ENCODE measurements at places on chromosomes 7 and 10. TPM values are rescaled to one million over a fixed set of nuclear protein-coding genes. Genes with fewer than 3 reads are reported as not detected.

DNA sequence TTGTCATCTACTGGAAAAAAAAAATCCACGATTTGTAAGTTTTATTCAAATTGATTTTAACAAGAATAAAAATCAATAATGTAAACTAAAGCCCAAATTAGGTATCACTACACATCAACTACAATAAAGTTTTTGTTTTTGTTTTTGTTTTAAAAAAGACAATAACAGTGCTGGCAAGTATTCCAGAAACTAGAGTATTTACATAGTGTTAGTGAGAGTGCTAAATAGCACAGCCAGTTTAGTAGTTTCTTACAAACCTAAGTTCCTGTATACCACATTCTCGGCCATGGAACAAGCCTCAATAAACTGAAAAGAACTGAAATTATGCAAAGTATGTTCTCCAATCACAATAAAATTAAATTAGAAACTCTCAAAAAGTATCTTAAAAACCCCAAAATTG is 8.1 kb downstream of the ARHGAP12 start:
- DNase-seq: no peak

STEAP4 gene
- polyA plus RNA-seq: 3.4 TPM

DNA sequence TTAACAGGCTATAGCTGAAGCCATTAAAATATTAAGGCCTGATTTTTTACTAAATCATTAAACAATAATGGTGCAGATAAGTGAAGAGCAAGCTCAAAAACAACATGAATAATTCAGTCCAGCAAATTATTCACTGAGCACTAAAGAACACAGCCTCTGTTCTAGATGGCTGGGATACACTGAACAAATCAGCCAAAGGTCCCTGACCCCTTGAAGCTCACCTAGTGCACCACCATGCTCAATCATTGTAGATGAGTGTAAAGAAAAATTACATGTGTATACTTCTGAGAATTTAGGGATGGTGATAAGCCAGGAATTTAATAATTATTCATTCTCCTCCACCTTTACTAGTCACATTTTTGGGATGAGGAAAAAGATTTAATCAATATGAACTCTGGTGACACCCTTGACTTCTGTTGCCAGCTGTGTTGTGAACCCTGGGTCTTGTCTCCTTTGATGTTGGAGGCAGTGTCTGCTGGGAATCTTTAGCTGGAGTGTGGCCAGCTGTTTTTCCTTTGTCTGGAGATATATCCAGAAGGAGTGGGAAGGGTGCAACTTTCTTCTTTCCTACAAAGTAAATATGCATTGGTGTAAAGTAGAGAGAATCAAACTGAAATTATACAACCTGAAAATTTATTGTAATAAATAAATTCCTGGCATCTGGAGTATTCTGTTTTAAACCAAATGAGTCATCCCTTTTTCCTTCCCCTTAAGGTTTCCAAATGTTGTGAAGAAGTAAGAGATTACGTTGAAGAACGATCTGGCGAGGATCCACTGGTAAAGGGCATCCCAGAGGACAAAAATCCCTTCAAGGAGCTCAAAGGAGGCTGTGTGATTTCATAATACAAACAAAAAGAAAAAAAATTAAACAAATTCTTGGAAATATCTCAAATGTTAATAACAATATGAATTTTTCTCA is 4.0 kb downstream of the GNGT1 start:
- DNase-seq: no peak

AGAP5 gene
- polyA plus RNA-seq: 3.8 TPM

HILPDA gene
- polyA plus RNA-seq: 7.2 TPM

DNA sequence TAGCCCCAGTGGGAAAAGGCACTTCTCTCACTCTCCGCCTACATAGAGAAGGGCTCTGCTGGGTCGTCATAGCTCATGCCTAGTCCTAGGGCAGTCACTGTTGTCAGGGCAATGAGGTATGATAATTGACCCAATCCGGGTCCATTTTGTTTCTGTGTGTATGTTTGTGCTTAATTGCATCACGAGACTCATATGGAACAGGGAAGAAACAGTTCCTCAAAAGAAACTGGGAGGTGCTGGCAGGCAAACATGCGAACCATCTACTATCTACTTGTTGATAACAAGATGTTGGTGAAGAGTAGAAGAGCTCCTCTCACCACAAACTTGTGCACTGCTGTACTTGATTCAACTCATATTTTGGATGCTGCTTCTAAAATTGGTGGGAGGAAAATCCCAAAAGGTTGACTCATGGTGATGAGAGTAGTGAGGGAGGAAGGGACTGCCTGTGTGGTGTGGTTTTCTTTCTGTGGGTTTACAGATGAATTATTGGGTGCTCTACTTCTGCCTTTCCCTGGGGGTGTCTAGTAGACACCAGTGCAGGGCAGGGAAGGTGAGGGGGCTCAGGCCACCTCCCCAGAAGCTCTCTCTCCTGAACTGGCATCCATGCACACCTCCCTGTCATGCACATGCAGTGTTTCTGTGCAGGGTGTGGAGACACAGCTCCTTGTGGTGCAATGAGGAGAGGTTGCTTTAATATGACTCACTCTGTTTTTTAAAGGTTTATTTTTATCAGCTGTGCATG is 29.4 kb downstream of the LSMEM1 start:
- no peak for DNase-seq

DNA sequence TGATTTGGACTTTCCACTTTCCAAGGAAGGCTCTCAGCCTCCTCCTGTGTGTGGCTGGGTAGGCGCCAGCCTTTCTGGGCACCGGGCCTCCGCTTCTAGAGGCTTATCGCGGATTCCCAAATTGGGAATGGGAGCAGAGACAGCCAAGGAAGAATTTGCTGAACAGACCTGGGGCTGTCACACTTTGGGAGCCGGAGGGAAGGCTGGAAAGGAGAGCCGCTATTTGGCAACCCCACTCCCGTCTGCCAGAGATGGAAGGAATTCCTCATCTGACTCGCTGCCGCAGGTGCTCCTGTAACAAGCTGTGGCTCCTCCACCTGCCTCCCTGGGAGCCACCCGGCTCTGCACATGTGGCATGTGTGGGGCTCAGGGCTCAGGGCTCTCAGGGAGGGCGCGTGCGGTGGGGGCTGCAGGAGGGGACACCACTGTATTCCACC is 50.8 kb upstream of the ECHDC3 start:
- DNase-seq: no peak

DNA sequence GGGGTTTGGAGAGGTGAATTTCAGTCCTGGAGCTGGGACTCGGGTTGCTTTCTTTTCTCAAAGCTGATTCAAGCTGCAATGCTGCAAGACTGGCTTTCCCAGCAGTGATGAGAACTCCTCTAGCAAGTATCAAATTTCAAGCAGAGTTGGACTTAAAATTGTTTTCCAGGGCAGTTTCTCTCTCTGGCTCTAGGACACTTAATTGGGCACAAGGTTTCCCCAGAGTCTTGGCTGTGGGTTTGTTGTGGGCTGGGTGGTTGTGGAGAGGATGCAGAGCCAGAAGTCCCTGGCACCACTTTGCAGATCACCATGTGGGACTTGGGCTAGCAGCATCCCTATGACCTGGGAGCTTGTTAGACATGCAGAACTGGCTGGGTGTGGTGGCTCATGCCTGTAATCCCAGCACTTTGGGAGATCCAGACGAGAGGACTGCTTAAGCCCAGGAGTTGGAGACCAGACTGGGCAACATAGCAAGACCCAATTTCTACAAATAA is 16.8 kb downstream of the AKR1B15 start:
- DNase-seq: peak; percentile 60

CNNM1 gene
- polyA plus RNA-seq: 0.49 TPM

- no peak for DNase-seq
Observed at GRCh38 chr7:95925236-95925635, 152.9 kb downstream of the DYNC1I1 start.

DNA sequence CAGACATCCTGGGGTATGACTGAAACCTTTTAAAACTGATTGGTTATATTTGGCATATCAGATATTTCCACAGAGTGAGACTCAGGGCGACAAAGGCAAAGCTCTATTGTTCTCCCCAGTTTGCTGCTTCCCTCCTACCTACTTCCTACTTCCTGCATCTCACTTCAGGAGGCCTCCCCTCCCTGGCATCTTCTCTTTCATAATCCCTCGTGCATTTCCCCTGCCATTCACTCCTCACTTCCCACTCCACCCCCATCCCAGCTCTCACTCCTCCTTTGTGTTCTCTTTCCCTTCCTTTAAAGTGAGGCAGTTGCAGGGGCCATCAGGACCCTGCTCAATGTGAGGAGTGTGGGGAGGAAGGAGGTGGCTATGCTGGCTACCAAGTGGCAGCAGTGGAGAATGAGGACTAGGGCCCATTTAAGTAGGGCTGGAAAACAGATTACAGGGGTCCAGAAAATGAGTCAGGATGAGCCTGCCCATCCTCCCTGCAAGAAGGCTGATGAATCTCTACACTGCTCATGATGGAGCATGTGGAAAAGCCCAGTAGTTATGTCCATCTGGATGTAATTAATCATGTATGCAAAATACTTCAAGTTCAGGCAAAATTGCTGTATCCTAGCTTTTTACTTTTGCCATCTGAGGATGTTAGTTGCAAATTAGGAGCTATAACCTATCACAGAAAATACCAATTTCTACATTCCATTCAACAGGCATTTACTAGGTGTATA is 311.8 kb upstream of the IMMP2L start:
- DNase-seq: no peak

COL17A1 gene
- 0.58 TPM for polyA plus RNA-seq

- no peak for DNase-seq
Observed at GRCh38 chr7:116950889-116951351, 2.4 kb upstream of the ST7 start.

DNA sequence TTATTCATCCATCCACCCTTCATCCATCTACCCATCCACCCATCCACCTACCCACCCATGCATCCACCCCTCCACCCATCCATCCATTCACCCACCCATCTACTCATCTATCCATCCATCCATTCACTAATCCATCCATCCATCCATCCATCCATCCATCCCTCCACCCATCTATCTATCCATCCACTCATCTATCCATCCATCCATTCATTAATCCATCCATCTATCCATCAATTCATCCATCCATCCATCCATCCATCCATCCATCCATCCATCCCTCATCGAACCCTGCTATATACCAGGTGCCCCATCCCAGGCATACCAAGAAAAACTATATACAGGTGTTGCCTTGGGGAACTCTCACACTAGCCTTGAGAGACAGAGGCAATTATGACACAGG is 7.1 kb upstream of the CCL24 start:
- DNase-seq: no peak

- DNase-seq: no peak
Observed at GRCh38 chr7:16915405-16915804, 33.6 kb upstream of the AGR3 start.

DNA sequence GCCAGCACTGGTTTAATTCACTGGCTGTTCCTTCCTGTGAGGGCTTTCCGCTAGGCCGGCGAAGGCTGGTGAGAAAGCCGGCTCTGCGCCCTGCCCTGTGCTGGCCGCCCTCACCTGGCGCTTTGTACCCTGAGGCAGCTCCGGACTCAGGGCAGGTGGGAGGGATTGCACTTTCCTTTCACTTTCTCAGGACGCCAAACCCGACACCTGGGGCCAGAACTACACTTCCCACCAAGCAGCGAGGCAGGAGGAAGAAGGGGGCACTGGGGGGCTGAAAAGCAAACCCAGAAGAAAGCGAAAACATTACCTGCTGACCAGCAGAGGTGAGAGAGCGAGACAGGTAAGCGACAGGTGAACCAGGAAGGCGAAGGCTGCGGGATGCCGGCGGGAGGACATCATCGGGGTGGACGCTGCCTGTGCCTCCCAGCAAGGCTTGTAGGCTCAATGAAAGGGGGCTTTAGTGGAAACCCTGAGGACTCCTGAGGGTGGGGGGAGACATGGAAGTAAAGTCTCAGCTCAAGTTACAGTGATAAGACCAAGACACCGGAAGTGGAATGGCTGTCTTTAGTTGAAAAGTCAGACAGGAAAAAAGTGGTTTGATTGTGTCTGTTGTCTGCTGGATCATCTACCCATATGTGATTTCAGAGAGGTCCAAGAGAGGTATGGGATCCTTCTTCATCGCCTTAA is at the start of gene RAB19:
Gene RAB19 (plus strand): TSS at position 181 of the 687 bp plus-strand sequence. CDS start 3,589 bp downstream, outside the sequence.
- DNase-seq: peak; percentile 76

RTKN2 gene
- polyA plus RNA-seq: 0.24 TPM

FXYD4 gene
- polyA plus RNA-seq: 392 TPM

PRTFDC1 gene
- 6.1 TPM for polyA plus RNA-seq

- DNase-seq: no peak
Observed at GRCh38 chr7:106372126-106372525, 87.3 kb upstream of the NAMPT start.

DNA sequence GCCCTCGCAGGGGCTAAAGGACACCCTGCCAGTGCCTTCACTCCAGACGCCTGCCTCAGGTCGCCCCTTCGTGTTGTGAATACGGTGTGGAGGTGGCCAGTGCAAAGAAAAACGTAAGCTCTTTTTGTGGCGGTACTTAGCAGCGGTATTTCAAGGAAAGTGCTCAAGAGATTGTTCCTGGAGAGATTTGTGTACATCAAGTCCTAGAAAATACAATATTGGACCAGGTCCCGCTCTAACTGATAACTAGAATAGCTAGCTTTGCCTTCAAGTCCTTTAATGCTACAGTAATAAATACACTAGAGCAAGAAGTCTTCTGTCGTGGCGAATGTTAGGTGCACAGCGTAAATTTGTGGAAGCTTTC is 689 bp downstream of the PLCE1 start:
- DNase-seq: no peak

DNA sequence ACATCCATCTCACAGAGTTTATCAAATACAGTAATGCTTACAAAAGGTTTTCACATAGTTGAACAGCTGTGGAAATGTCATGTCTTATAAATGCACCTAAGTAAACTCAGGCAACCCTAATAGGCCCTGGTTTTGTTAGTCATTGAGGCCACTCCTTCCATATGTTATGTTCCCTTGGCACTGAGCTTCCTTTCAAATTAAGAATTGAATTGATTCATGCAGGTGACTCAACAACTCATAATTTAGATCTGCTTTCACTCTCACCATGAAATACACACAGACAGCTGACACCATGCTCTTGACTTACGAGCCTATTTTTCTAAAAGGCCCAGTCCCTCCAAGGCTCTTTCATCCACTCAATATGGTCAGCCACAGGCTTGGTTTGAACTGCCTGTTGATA is 476.9 kb downstream of the KCNMA1 start:
- DNase-seq: no peak

DNA sequence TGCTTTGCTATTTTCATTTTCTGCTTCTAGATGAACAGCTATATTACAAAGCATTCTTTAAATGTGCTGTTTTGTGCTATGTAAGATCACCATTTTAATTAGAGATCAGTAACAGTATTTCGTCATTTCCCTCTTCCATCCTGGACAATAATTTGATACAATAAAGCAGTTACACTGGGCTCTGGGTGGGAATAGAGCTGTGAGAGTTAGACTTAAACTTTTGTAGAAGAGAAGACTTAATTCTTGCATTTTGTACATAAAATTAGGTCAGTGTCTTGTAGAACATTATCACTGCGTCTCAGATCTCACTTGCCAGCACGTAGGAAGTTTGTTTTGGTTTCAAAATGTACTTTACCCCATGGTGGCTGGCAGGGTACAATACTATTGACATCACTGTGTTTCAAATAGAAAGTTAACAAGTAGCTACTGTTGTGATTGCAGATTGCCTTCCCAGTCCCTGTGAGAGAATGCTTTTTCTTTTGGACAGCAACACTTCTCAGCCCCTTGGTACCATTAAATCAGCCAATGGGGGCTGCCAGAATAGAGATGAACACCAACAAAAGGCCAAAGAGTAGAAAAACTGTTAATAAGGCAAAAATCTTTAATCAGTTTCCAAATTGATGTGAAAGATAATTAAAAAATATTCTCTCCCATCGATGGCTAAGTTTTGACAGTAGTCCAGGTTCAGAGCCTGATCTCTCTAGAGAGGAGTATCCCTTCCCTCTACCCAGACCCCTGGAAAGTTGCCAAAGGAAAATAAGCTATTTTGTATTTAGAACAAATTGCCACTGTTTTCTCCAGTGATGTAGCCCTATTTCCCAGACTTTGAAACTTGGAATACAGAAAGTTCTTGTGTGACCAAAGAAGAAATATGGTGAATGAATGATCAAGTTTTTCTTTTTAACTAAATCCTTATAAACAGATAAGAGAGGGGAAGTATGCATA is 35.1 kb downstream of the SMNDC1 start:
- DNase-seq: no peak

GSDME gene
- 16.8 TPM for polyA plus RNA-seq
